ENCODE measurements at places on chromosomes 12 and 14.
A peak's percentile ranks its signal among the peaks of the same experiment; 100 is the strongest.

- DNase-seq, result no peak
Measured at GRCh38 chr12:6226679-6227051, 26.5 kb downstream of the CD9 start.

- DNase-seq, result no peak
Measured at GRCh38 chr12:56020423-56021184, at the start of gene IKZF4. IKZF4 (plus strand) TSS chr12:56021043; CDS start chr12:56021494, 451 bp downstream.

DNA sequence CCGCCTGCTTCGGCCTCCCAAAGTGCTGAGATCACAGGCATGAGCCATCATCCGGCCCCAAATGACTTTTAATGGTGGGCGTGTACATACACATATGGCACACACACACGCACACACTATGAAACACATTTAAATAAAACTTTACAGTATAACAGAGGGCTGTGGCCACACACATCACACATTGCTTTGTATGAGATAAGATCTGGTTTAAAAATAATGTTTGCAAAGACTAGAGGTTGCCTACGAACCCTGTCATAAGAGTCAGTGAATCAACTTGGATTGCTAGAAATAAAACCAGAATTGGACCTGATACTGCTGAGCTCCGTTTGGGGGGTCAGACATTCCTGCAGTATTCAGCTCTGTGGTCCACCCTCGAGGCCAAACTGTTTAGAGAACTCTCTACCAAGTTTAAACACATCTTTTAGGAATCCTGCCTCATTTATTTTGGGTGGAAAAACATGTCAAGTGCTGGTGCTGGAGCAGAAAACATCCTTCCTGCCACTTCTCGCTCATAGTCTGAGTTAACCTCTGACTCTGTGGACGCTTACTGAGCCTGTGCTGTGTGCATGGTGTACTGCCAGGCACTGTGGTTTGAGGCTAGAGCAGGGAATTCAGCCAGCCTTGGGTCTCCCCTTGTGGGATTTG lies 47.8 kb upstream of the EML1 start:
- no peak for DNase-seq

GRCh38 chr14:88667555-88668273 lies 104.9 kb downstream of the ZC3H14 start:
- peak; percentile 25 for DNase-seq

DNA sequence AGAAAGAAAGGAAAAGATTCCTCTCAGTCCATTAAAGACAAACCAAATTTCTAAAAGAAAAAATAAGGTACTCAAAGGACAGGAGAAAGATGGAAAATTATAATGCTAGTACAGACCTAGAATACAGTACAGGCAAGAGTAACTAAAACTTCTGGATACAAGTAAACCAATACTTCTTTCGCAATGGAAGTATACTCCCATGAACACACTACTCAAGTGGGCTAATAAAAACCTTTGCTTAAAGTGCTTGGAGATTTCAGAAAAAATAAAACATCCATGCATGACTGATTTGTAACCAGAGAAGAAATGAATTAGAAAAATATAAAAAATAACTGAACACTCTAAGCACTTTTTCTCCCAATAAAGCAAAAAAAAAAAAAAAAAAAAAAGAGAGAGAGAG lies 3.5 kb downstream of the ZBTB25 start:
- DNase-seq, result no peak

GRCh38 chr14:89746654-89747053 lies 207.9 kb downstream of the EFCAB11 start:
- no peak for DNase-seq

- no peak for DNase-seq
Measured at GRCh38 chr12:89347325-89347829, 4.9 kb downstream of the DUSP6 start.

DNA sequence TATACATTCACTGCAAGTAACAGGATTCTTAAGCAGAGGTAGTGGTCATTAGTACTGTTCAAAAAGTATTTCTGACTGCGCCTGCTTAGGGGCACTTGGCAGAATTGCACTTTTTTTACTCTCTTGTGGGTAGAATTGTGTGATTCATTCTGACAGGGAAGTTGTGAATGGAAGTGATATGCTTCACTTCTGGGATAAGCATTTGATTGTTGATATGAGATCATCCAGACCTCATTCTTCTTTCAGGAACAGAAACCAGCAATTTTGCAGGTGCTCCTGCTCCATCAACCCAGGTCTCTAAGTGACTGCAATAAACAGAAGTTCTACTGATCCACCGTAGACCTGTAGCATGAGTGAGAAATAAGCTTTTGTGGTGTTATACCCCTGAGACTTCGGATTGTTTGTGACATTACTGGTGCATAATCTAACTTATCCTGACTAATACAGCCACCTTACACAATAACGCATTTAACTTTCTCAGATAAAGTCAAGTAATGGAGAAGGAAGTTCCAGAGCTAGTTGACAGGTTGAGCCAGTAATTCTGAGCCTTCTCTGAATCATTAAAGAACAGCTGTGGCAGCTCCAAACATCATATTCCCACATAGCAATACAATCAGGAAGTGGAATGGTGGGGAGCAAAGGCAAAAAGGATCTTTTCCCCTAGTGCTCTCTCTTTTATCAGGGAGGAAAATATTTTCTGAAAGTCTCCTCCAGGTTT lies 387.9 kb downstream of the SYT1 start:
- DNase-seq, result no peak

DNA sequence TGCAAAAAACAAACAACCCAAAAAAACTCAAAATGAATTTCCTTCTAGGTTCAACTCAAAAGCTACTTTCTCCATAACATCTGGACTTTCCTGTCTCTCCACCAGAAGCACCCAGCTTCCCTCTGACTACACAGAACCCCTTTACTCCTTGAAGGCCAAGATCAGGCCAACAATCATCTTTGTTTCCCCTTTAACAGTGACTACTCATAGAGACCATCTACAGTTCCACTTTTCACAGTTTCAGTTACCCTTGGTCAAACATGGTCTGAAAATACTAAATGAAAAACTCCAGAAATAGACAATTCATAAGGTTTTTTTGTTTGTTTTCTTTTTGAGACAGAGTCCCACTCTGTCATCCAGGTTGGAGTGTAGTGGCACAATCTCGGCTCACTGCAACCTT lies 11.8 kb downstream of the GCH1 start:
- DNase-seq, result no peak

- DNase-seq, result no peak
Measured at GRCh38 chr14:74501135-74501614, 7.6 kb downstream of the ISCA2 start.

- DNase-seq, result no peak
Measured at GRCh38 chr14:92956961-92957360, 34.0 kb downstream of the CHGA start.

DNA sequence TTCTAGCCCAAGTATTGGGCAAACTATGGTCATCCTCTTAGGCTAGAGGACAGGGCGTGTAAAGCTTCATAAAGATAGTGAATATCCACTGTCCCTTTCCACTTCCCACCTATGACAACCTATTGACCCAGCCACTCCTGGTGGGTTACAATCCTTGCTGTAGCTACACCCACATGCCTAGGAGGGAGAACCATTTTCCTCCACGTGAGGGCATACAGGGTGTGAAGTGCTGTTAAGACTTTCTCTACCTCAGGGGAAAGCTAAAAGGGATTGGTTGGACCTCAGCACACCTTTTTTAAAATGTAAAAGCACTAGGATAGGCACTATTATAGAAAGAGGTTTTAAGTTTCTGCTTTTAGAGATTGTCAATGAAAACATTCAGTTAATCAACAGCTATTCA lies 124.4 kb downstream of the TPH2 start:
- no peak for DNase-seq

- DNase-seq, result no peak
Measured at GRCh38 chr12:100871195-100871734, 76.7 kb downstream of the ANO4 start.

- no peak for DNase-seq
Measured at GRCh38 chr14:100815478-100816285, 10.2 kb upstream of the MEG3 start.

DNA sequence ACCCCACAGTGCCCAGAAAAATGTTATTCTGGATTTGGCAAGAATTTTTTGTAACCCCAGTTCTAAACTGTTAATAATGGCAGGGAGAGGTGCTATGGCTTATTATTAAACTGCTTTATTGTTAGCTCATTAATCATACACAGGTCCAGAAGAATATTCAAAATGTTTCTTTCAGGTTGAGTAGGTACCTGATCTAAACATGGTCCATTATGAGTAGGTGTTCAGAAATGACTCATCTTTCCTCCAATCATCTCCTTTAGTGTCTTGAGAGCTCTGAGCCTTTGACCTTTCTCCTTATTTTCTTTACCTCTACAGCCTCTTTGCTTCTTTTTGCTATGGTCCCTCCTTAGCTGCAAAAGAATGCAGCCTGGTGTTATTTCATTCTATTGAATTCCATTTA lies 211.0 kb upstream of the GARIN6 start:
- no peak for DNase-seq

DNA sequence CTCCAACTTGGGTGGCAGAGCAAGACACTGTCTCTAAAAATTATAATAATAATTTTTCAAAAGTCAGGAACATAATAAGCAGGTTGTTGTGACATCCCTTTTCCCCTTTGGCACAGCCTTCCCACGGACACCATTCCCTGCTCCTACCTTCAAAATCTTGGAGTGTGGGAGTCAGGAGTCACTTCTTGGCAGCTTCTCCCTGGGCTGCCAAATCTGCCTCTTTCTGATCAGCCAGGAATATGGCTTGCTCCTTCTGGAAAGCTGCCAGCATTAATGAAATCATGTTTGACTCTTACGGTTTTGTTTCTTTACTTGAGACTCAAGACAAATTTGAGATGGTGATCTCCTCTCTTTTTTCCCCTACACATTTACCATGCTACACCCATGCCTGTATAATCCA lies 391.4 kb upstream of the SYT1 start:
- no peak for DNase-seq

GRCh38 chr14:94691660-94692034 lies 78.3 kb downstream of the GSC start:
- DNase-seq, result no peak

DNA sequence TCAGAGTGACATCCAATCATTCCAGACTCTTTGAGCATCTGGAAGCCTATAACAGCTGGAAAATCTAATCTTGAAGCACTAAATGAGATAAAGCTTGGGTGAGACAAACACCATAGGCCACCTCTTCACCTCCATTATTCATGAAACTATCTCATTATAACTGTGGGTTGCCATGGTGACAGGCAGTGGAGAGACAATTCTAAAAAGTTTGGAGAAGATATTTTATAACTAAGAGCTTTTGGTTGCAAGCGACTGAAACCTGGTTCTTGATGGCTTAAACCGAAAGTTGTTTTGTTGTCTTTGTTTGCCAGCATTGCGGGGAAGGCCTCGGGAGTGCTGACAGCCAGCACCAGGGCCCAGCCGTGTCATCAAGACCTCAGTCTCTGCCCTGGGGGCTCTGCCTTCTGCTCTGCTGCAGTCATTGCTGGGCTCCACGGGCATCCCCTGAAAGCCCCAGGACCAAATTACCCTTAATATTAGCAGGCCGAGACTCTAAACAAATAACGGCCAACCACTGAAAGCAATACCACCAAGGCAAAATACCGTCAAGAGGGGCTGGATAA lies 353.6 kb upstream of the SFSWAP start:
- DNase-seq, result no peak

GRCh38 chr12:93793007-93793406 lies 115.8 kb downstream of the CRADD start:
- no peak for DNase-seq

GRCh38 chr14:105470350-105471296 lies 4.0 kb upstream of the CRIP2 start:
- DNase-seq, result no peak

- DNase-seq, result no peak
Measured at GRCh38 chr12:25960961-25961360, 2.5 kb downstream of the RASSF8 start.

- no peak for DNase-seq
Measured at GRCh38 chr12:9867531-9867930, 1.6 kb downstream of the CLEC2B start.

DNA sequence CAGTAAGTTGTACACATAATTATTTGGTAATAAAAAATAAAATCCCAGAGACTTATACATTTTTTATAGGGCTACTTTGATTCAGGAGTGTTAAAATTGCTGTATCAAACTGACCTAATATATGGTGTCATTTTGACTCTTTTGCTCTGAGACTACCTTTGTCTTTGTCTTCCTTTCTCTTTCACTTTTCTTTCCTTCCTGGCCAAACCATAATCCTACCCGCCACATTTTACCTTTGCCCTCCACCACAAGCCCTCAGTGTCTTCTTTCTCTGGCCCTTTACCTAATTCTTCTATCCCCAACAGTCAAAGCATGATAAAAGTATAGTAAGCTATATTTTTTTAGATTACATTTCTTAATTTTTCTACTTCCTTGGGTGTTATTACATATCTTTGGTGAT lies 62.0 kb downstream of the CAND1 start:
- no peak for DNase-seq

GRCh38 chr12:72777806-72778205 lies 505.6 kb downstream of the TRHDE start:
- no peak for DNase-seq

DNA sequence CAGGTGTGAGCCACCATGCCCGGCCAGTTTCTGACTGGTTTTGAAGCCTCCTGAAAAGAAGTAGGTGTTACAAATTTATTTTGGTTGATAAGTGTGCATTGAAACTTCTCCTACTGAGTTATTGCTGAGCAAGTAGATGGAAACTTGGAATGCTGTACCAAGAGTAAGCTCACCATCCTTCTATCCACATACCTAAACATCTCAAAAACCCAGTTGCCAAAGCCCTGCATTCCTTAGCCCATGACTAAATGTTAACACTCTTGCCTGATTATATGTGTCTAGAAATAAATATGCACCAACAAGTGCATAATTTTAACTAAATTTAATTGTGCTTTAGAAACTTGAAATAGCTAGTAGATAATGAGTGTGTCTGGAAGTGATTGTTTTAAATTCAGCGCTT lies 357.8 kb downstream of the DUSP6 start:
- no peak for DNase-seq

- DNase-seq, result no peak
Measured at GRCh38 chr14:37493606-37494005, 101.4 kb downstream of the FOXA1 start.

DNA sequence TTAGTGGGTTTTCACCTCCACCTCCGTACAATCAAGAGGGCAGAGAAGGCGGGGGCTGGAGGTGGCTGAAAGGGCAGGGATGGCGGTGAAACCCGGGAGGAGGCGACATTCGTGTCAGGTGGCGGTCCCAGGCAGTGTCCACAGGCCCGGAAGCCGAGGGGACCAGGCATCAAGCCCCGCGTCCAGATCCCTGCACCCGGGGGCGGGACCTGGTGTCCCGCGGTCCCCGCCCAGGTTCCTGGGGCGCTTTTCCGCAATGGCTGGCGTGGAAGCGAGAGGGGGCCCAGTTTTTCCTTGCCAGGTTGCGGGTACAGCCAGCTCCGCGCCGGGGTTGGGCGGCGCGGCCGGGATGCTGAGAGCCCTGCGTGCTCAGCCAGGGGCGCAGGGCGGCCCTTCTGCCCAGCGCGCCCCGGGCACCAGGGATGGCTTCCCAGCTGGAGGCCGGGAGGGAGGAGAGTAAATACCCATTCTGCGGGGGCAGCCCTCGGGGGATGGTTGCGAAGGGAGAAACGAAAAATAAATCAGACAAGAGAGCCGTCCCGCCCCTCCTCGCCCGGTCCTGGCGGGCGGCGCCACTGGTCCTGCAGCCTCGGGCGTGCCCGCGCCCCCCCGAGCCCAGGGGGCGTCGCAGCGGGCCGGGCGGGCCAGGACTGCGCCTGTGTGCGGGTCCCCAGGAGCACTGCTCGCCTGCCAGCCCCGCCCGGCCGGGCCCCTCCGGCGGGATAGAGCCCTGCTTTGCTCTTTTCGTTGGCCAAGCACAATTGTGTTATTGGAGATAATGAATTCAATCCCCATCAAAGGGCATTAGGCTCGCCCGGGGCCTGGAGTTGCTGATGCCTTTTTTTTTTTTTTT lies 11.5 kb downstream of the FOXA1 start:
- no peak for DNase-seq

All from activated T-cell treated with anti-CD3 and anti-CD28 coated beads for 24 hours (primary cell).